Peyer's patch (tissue), 4 donors: ENCODE measurements at places on chromosomes 5 and 9. TPM values are rescaled to one million over a fixed set of nuclear protein-coding genes. Genes with fewer than 3 reads are reported as not detected.
A peak's percentile ranks its signal among the peaks of the same experiment; 100 is the strongest.

GRCh38 chr5:174188295-174188694 lies 142.8 kb downstream of the NSG2 start:
- no peak for DNase-seq

DNA sequence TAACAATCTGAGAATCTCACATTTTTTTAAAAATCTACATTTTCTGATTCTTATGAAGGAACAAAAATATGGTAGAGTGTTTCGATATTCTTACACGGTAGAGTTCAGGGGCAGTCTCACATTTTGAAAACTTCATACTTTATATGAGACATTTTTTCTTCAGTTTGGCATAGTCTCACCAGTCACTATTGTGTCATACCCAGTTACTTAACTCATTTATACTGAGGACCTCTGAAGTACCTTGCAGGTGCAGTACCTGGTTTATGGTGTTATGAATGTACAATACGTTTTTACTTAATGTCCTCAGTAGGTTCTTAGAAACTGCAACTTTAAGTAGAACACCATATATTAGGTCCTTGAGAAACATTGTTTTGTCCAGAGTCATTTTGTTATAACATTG lies 196.6 kb downstream of the SGCD start:
- no peak for DNase-seq

DNA sequence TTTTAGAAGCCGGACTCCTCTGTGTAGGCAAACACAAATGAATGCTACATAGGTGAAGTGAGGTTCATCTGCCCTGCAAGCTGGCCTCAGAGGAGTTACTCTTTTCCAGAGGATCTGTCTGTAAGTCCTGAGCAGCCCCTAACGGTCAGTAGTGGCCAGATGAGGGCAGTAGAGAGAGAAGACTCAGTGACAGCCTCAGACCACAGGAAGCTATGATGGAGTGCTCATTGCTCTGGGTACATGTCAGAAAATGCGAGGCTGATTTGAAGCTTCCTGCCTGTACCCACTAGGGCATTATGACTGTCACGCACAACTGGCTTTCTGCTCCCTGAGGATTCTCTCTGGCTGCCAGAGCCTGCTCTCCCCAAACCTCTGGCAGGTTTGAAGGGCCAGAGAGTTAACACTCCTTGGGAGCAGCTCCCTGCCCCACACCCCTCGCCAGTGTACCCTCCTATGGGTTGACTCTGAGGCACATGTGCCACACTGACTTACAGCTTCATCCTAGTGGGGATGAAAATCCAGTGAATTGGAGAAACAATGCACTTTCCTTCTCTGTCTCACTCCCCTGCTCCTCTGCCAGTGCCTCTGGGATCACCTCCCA lies 141.5 kb downstream of the GABRG2 start:
- DNase-seq = peak; percentile 50

DNA sequence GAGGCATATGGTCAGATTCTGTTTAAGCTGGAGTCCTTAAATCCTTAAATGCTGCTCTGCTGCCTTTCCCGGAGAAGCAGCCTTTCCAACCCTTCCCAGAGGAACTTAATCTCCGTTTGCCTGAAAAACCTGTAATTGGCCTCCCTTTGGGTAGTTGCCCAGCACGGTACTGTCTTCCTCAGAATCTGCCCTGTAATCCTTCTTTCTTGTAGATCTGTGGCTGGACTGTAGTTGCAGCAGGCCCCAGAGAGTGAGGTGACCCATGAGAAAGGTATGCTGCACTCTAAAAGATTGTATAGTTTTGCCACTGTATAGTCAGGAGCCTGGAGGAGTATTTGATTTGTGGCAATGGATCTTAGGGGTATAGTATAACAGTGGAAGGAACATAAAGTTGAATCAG lies 11.7 kb downstream of the SPIN1 start:
- DNase-seq = no peak

DNA sequence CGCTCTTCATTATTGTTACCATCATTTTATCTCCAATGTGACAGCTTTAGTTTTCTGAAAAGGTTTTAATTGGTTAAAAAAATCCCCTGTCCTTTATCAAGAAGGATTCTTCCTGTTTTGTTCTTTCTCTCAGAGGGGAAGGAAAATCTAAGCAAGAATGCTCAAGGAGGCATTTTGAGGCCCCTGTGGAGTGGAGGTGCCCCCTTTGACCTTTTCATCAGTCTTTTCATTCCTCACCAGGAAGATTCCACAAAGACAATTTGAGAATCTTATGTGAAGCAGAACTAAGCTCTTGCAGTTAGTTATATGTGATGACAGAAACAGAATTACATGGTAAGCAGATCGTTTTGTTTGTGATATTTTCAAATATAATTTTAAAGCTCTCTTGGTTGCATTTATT lies 489.6 kb downstream of the MAN2A1 start:
- DNase-seq = no peak

DNA sequence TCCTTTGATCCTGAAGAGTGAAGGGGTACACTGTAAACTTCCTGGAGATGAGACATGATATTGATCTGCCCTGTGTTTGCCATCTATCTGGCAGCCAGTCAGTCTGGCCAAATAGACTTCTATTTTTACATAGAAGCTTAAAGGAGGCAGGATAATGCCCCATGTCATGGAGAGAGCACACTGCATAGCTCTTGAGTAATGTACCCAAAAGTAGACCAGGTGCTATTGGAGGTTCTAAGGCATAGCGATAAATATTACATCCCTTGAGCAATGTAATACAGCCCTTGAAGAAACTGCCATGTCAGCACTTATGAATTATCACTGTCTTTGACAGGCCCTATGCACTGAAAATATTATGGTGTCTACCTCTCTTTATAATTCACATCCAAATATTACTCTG lies 131.8 kb downstream of the GHR start:
- DNase-seq = no peak

DNA sequence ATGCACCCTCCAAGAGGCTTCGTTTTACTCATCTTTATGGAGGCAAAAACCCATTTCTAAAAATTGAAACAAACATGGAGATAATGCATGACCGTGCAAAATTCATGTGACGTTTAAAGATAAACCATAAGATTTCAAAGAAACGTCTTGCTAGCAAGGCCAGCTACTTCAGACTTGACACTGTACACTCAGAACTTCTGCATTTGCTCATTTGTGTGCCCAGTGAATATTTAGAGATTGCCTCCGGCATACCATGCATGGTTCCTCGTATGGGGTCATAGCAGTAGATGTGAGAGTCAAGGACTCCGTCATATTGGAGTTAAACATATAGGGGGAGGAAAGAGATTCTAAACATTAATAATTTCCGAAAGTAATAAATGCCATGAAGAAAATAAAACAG lies 78.6 kb upstream of the NEURL1B start:
- DNase-seq = no peak

- DNase-seq = no peak
These were observed 15.7 kb downstream of the SCGB3A1 start for GRCh38 chr5:180575571-180575970.

GRCh38 chr9:128886211-128886891 lies 4.4 kb downstream of the LRRC8A start:
- DNase-seq = no peak

- no peak for DNase-seq
These were observed 44.4 kb downstream of the TNFAIP8 start for GRCh38 chr5:119400245-119400644.

DNA sequence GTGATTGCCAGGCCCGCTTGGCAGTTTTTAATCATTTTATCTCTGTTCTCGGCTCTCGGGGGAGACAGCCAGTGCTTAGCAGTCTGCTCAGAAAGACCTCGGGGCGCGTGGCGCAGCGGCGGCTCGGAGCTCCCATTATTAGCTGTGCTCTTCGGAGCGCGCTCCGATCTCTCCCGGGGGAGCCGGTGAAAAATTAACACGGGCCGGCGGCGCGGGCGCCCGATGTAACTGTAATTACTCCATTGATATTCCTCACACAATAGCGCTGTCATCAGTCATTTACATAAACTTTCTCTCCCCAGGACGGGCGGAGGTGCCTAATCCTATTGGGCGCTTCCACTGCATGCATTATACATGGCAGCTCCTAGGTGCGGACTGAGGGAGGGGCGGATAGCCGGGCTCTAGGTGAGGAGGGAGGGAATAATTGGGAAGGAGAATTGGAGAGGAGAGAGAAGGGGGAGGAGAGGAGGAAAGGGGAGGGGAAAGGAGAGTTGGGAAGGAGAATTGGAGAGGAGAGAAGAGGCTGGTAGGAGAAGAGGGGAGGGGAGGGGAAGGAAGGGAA lies 24.9 kb downstream of the LMX1B start:
- no peak for DNase-seq

- DNase-seq = no peak
These were observed 1.4 kb downstream of the RASGEF1C start for GRCh38 chr5:180207593-180207992.

DNA sequence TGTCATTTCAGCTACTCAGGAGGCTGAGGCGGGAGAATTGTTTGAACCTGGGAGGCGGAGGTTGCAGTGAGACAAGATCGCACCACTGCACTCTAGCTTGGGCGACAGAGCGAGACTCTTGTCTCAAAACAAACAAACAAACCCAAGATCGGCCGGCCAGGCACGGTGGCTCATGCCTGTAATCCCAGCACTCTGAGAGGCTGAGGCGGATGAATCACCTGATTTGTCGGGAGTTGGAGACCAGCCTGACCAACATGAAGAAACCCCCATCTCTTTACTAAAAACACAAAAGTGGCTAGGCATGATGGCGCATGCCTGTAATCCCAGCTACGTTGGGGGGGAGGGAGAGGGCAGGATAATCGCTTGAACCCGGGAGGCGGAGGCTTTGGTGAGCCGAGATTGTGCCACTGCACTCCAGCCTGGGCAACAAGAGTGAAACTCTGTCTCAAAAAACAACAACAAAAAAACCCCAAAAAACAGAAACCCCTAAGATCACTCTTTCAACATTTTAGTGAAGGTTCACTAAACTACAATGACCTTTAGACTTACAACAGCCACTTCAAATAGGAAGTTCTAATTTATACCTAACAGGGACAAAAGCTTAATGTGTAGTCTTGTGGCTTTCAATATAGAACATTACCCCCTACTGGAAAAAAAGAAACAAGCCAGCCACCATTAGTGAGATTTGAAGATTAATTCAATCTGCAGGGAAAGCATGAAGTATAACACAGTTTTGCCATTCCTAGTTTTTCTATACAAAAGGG lies 7.0 kb downstream of the HSPA9 start:
- DNase-seq = no peak

DNA sequence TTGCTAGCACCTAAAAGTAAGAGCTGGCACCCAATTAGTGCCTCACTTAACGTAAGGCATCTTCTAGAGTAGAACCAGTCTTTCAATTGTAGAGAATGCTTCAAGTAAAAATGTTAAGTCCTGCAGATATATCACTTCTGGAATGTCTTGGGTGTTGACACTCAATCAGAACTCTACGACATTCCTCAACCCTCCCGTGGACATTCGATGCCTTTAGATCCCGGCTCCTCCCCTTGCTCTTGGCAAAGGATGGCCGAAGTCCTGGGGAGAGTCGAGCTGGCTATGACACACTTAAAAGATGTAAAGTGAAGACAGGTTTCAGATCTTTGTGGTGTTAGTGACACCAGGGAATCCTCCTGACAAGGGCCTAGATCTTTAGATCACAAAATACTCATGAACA lies 87.5 kb upstream of the ERCC6L2 start:
- no peak for DNase-seq

GRCh38 chr5:14243766-14244165 lies 100.6 kb downstream of the TRIO start:
- no peak for DNase-seq

DNA sequence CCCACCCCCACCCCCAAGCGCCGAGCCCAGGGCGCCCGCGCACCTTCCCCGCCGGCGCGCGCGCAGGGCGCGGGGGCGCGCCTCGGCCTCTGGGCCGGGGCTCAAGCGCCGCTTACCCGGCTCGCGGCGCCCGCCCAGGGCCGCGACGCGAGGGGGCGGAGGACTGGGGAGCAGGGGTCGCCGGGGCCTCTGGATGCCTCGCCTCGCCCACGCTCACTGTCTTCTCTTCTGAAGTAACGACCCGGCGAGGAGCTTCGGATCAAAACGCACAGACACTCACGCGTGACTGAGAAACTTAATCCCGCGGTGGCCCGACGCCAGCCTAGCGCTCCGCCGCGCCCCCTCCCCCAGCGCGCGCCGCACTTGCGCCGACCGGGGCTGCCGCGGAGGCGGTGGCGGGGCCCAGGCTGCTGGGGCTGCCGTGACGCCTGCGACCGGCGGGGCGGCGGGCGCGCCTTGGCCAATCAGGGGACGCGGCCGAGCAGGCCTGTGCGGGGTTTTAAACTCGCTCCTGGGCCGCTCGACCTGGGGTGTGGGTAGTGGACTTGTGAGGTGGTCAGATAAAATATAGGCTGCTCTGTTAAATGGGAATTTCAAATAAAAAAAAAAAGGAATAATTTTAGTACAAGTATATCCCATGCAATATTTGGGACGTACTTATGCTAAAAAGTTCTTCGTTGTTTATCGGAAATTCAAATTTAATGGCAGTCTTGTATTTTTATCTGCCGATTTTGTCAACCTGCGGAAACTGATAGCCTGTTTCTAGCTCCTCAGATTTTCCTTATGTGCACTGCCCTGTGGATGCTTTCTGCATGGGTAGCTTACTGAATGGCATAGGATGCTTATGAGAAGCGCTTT lies at the start of gene MPDZ:
TSS of gene MPDZ (minus strand) at position 409 of the 858 bp plus-strand sequence. CDS start 29,377 bp downstream, outside the sequence.
- peak; percentile 55 for DNase-seq

DNA sequence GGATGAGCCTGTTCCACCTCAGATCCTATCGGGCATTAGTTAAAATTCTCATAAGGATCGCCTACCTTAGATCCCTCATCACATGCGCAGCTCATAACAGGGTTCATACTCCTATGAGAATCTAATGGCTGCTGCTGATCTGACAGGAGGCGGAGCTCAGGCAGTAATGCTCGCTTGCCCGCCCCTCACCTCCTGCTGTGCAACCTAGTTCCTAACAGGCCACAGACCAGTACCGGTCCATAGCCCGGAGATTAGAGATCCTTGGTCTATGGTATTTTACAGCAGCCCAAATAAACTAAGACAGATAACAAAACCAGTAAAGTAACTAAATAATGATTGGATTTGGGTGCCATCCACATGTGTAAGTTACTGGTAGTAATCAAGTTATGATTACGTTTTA lies 17.5 kb downstream of the GOLPH3 start:
- no peak for DNase-seq

DNA sequence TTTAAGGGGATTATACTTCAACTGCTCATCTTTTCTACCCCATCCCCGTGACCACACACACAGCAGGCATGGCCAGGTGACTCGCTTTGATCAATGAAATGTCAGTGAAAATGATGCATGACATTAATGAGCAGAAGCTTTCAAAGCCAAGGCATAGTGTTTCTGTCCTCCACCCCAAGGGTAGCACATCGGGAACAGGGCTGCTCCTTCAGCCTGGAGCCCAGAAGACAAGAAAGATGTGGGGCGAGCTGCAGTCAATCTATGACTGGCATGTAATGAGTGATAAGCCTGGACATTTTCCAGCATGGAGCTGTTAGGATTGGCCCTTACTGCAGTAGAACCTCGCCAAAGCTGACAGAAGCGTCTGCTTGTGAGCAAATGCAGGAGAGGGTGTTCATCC lies 122.6 kb upstream of the IRX2 start:
- DNase-seq = no peak

The IL5 gene
- not detected for total RNA-seq

The OR1J2 gene
- total RNA-seq = not detected

The PLPPR1 gene
- total RNA-seq = 0.54 TPM

The C9 gene
- not detected for total RNA-seq

The HOMER1 gene
- 1.9 TPM for total RNA-seq

The CDHR2 gene
- 682 TPM for total RNA-seq
